Neural crest cell (in vitro differentiated cells): ENCODE measurements at places on chromosomes 2 and 18. TPM values are rescaled to one million over a fixed set of nuclear protein-coding genes. Genes with fewer than 3 reads are reported as not detected.

Gene FMNL2
- total RNA-seq, result 54.9 and 55.3 TPM in 2 replicates

Gene MARS2
- total RNA-seq, result 15.9 and 16.0 TPM in 2 replicates

Gene CFLAR
- 14.4 and 16.7 TPM in 2 replicates for total RNA-seq

Gene ALPP
- not detected in 2 replicates for total RNA-seq

Gene SERPINB5
- not detected in 2 replicates for total RNA-seq

Gene EFHD1
- total RNA-seq, result 4.1 and 4.7 TPM in 2 replicates

Gene UGT1A9
- not detected in 2 replicates for total RNA-seq

Gene MC4R
- 0.19 TPM in 1 of 2 replicates, not detected in the other for total RNA-seq

Gene DYTN
- total RNA-seq, result not detected in 2 replicates

DNA sequence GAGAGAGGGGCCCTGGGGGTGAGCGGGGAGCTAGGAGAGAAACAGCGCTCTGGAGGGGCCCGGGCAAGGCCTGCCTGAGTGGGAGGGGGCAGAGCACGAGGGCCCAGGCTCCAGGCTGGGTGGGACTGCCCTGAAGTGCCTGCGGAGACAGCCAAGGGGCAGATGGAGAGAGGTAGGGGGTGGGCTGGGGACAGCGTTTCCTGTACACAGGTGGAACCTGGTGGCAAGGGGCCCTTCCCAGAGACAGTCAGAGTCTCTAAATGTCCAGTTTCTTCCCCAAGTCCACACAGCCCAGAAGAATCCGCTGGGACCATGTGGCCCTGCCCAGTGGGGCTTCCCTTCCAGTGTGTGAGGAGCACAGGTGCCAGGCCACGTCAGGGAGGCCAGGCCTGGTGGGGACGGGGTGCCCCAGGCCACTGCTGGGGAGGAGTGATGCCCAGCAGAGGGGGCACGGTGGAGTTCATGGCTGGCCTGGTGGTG, 1.7 kb upstream of the GPR35 start:
- H3K27me3 ChIP-seq, result no peaks in the 10 kb centered on the region
- DNase-seq, result no peak
- no peaks in the 10 kb centered on the region for H3K4me1 ChIP-seq
- H3K27ac ChIP-seq, result no peak overlapping the region

- H3K4me3 ChIP-seq, result peak overlapping the region; percentile 7
- peaks cover 51% of the 10 kb centered on the region for H3K4me1 ChIP-seq
- H3K27me3 ChIP-seq, result no peaks in the 10 kb centered on the region
- no peak for DNase-seq
- no peak overlapping the region for H3K27ac ChIP-seq
Observed at GRCh38 chr18:6734726-6735430, 5.4 kb downstream of the ARHGAP28 start.

GRCh38 chr18:59763541-59764136, 66.4 kb upstream of the CCBE1 start:
- no peak overlapping the region for H3K4me3 ChIP-seq
- H3K36me3 ChIP-seq, result no peaks in the 10 kb centered on the region
- H3K27ac ChIP-seq, result no peak overlapping the region
- no peaks in the 10 kb centered on the region for H3K4me1 ChIP-seq
- no peak for DNase-seq

DNA sequence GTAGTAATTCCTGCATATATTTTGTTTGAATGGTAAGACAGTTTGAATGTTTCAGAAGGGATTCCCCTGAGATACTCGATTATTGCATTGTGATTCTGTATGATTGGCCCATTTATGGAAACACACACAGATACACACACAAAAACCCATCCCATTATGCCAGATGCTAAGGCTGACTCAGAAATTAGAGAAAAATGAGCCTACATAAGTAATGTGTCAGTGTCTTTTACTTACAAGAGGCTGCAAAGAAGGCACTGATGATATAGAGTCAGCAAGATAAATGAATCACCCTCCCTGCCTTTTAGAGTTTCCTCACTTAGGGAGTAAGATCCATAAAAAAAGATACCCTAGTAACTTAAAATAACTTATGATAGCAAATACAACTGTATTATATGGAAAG, 1481.1 kb upstream of the ACVR2A start:
- H3K27me3 ChIP-seq, result no peaks in the 10 kb centered on the region
- H3K36me3 ChIP-seq, result no peaks in the 10 kb centered on the region
- H3K4me3 ChIP-seq, result no peak overlapping the region
- no peak for DNase-seq

DNA sequence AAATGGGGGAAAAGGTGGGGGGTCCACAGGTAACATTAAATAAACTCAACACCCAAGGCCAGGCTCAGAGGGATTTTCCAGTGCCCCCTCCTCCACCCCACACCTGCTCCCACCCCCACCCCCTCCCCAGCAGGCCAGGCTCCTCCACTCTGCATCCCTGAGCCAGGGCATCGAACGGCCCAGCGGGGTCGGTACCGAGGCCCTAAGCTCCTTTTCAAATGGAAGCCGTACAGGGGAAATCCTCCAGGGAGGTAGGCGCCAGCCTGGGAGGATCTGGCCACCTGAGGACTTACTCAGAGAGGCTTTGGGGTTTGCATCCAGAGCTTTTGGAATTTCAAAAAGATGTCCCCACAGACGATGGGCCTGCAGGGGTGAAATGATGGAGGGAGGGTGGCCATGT, 46.5 kb downstream of the ZFP36L2 start:
- peaks cover 22% of the 10 kb centered on the region for H3K4me1 ChIP-seq
- H3K27ac ChIP-seq, result no peak overlapping the region
- H3K4me3 ChIP-seq, result no peak overlapping the region
- DNase-seq, result no peak
- no peaks in the 10 kb centered on the region for H3K27me3 ChIP-seq

- H3K27me3 ChIP-seq, result no peaks in the 10 kb centered on the region
- H3K27ac ChIP-seq, result no peak overlapping the region
- DNase-seq, result no peak
- no peak overlapping the region for H3K4me3 ChIP-seq
Observed at GRCh38 chr2:224366267-224366844, 35.6 kb downstream of the FAM124B start.

DNA sequence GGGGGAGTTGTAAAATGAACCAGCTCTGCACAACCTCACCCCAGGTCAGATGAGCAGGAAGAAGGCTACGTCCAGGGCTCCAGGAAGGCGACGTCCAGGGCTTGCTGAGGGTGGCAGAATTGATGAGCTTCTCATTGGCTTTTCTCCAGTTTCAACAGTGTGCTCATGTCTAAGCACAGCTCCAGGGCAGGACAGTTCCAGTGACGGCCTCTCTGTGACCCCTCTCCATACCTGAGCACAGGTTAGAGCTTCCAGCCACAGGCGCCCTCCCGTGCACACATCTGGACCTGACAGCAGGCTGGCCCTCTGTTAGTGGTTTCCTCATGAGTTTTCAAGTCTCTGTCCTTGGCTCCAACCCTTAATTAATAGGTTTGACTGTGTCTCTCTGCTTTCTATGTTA, 327.6 kb downstream of the ZNF516 start:
- H3K36me3 ChIP-seq, result no peaks in the 10 kb centered on the region
- DNase-seq, result no peak
- no peaks in the 10 kb centered on the region for H3K27me3 ChIP-seq
- no peak overlapping the region for H3K27ac ChIP-seq
- no peak overlapping the region for H3K4me3 ChIP-seq
- H3K4me1 ChIP-seq, result no peaks in the 10 kb centered on the region

GRCh38 chr2:8090748-8091700, 590.8 kb upstream of the ID2 start:
- H3K4me1 ChIP-seq, result no peaks in the 10 kb centered on the region
- no peaks in the 10 kb centered on the region for H3K36me3 ChIP-seq
- H3K27me3 ChIP-seq, result no peaks in the 10 kb centered on the region
- no peak overlapping the region for H3K4me3 ChIP-seq
- no peak for DNase-seq

GRCh38 chr2:129667577-129667976, 311.9 kb upstream of the RAB6C start:
- no peaks in the 10 kb centered on the region for H3K4me1 ChIP-seq
- H3K27me3 ChIP-seq, result no peaks in the 10 kb centered on the region

- no peak overlapping the region for H3K4me3 ChIP-seq
- no peaks in the 10 kb centered on the region for H3K36me3 ChIP-seq
- H3K27ac ChIP-seq, result no peak overlapping the region
- no peaks in the 10 kb centered on the region for H3K27me3 ChIP-seq
Observed at GRCh38 chr2:142870526-142870925, 6.9 kb upstream of the KYNU start.

- no peaks in the 10 kb centered on the region for H3K36me3 ChIP-seq
- H3K4me3 ChIP-seq, result no peak overlapping the region
Observed at GRCh38 chr2:26527726-26528585, 50.0 kb upstream of the OTOF start.

- H3K27me3 ChIP-seq, result no peaks in the 10 kb centered on the region
- no peak for DNase-seq
- H3K36me3 ChIP-seq, result no peaks in the 10 kb centered on the region
- peak overlapping the region; percentile 33 for H3K4me3 ChIP-seq
- peaks cover 41% of the 10 kb centered on the region for H3K4me1 ChIP-seq
- no peak overlapping the region for H3K27ac ChIP-seq
Observed at GRCh38 chr2:5479265-5479928, 212.8 kb upstream of the SOX11 start.

DNA sequence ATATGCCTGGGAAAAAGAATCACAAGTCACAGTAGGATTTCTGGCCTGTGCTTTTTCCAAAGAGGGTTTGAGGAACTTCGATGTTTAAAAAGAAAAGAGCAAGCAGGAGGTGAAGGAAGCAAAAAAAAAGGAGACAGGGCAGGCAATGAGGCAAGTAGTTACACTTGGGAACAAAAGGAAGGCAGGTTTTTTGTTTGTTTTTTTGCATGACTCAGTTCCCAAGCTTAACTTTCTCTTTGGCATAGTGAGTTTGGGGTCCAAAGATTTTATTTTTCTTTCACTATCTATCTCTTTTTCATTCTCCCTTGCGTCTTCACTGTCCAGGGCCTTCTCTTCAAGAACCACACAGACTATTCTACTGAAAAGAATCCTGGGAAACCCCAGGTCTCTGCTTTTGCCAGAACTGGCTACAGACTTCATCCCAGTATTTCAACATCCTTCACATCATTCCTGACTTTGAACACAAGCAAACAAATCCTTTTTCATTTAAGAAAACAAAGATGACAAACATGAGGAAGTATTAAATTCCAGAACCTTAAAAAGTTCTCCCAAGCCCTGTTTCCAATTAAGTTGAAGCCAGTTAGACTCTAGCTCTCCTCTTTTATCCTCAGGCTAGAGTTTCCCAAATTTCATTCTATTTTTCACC, 210.7 kb upstream of the RND3 start:
- H3K4me3 ChIP-seq, result no peak overlapping the region
- no peaks in the 10 kb centered on the region for H3K27me3 ChIP-seq
- H3K36me3 ChIP-seq, result peaks cover 3% of the 10 kb centered on the region
- H3K27ac ChIP-seq, result peak overlapping the region; percentile 52

GRCh38 chr2:11410101-11410500, 55.9 kb downstream of the E2F6 start:
- no peak overlapping the region for H3K27ac ChIP-seq
- DNase-seq, result no peak
- H3K36me3 ChIP-seq, result no peaks in the 10 kb centered on the region
- no peak overlapping the region for H3K4me3 ChIP-seq
- no peaks in the 10 kb centered on the region for H3K27me3 ChIP-seq

GRCh38 chr2:65553504-65554074, 121.2 kb upstream of the SPRED2 start:
- peaks cover 2% of the 10 kb centered on the region for H3K27me3 ChIP-seq
- DNase-seq, result no peak
- no peaks in the 10 kb centered on the region for H3K36me3 ChIP-seq
- H3K4me3 ChIP-seq, result no peak overlapping the region
- H3K27ac ChIP-seq, result no peak overlapping the region

DNA sequence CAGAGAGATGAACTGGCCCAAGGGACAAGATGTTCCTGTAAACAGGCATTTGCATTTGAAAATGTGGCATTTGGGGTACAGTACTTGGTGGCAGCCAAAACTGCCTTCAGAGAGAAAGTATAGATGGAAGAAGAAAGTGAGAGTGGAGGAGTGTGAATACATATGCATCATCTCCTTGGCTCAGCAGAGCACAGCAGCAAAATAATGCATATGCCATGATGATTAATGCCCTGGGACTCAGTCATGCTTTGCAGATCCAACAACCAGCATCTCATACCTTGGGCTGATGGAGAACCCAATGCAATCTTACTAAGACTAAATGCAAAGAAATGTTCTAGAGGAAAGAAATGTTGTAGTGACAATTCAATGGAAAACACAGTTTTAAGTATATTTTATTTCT, 29.7 kb upstream of the CYTIP start:
- no peak overlapping the region for H3K27ac ChIP-seq
- no peak for DNase-seq
- H3K4me3 ChIP-seq, result no peak overlapping the region
- no peaks in the 10 kb centered on the region for H3K27me3 ChIP-seq
- H3K36me3 ChIP-seq, result no peaks in the 10 kb centered on the region

DNA sequence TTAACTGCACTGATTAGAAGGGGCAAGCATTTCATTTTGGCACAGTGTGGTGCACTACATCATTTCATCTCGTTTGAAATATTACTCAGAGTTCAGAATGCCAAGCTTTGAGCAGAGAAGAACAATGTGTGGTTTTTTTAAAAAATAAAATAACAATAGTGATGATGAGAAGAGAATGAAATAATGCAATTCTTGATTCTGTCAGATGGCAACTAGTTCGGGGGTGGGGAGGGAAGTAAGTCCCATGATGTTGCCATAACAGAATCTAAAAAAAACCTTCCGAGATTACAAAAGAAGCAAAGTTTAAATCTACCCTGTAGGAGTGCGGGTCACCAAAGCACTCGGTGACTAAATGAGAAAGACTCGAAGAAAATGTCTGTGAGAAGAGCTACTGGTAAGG, 490.4 kb downstream of the NR4A2 start:
- H3K27ac ChIP-seq, result peak overlapping the region; percentile 53
- no peaks in the 10 kb centered on the region for H3K27me3 ChIP-seq
- no peak for DNase-seq
- H3K4me1 ChIP-seq, result peaks cover 57% of the 10 kb centered on the region
- no peaks in the 10 kb centered on the region for H3K36me3 ChIP-seq
- H3K4me3 ChIP-seq, result peak overlapping the region; percentile 9

- peaks cover 13% of the 10 kb centered on the region for H3K4me1 ChIP-seq
Observed at GRCh38 chr2:65340898-65341681, 91.3 kb downstream of the SPRED2 start.

DNA sequence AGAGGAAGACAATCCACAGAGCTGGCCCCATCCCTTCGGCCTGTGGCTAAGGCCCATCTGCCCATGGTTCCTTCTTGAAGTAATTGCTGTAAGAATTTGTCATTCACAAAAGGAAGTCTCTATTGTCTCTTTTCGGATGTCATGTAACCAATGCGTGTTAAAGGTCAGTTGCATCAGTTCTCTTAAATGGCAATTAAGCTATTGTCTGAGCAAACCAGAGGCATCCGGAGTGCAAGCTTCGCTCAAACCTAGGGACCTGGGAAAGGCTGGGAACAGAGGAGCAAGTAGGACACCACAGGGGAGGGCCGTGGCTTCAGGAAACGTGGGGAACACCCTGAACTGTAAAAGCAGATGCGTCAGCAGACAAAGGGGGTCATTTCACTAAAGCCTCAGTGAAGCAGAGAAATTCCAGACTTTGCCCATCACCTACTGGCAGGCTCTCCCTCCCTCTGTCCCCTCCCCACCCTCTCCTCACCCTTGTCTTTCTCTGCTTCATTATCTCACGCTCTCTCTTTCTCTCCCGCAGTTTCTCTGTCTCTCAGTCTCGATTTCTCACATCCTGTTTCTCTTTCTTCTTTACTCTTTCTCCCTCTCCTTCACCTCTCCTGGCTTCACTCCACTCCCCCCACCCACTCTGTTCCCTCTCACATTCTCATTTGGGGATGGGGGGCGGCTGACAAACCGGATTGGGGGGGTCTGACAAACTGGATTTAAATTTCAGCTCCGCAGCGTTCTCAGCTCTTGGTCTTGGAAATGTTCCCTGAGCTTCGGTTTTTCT, 204.6 kb upstream of the TNP1 start:
- no peaks in the 10 kb centered on the region for H3K27me3 ChIP-seq
- no peak for DNase-seq
- H3K4me1 ChIP-seq, result peaks cover 30% of the 10 kb centered on the region
- peaks cover 8% of the 10 kb centered on the region for H3K36me3 ChIP-seq
- peak overlapping the region; percentile 42 for H3K4me3 ChIP-seq
- peak overlapping the region; percentile 85 for H3K27ac ChIP-seq
